NCI-H82 (cell line): ENCODE measurements at places on chromosomes 2 and 18.

GRCh38 chr2:104375206-104375605 lies 478.7 kb upstream of the POU3F3 start:
- no peak for DNase-seq

DNA sequence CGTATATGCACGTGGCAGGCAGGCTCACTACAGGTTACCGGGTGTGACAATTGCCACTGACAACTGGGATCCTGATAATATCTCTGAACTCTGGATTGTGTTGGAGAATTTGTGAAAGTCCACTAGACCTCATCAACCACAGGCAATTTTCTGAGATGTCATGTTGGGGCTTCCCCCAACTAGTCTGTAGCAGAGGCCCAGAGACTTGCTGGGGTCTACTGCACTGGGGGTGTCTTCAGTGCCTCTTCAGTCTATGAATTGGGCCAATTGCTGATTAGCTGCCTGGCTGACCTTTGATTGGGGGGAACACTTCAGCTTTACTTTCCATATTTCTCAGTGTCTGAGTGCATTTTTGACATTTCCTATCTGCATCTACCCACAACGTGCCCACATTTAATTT lies 201.5 kb downstream of the MTX2 start:
- no peak for DNase-seq

- DNase-seq = no peak
These were observed 195.9 kb downstream of the SH3RF3 start for GRCh38 chr2:109324861-109325260.

DNA sequence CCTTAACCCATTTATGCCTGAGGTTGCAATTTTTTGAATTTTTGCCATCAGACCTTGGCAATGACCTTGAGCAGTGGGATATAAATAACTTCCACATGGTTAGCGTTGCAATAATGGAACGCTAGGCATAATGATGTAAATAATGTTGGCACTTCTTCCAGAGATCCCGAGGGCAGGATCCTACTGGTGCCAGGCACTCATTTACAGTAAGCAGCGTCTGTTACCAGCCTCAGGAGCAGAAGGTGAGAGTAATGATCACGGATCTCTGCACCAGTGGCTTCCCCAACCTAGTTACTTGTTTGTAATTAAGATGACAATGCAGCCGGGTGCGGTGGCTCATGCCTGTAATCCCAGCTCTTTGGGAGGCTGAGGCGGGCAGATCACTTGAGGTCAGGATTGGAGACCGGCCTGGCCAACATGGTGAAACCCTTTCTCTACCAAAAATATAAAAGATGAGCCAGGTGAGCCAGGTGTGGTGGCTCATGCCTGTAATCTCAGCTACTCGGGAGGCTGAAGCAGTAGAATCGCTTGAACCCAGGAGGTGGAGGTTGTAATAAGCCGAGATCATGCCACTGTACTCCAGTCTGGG lies 41.9 kb downstream of the CPO start:
- DNase-seq = no peak

- DNase-seq = peak; percentile 66
These were observed 23.5 kb upstream of the C18orf32 start for GRCh38 chr18:49510393-49511115.

- no peak for DNase-seq
These were observed 164.3 kb downstream of the LTBP1 start for GRCh38 chr2:33111002-33111446.

DNA sequence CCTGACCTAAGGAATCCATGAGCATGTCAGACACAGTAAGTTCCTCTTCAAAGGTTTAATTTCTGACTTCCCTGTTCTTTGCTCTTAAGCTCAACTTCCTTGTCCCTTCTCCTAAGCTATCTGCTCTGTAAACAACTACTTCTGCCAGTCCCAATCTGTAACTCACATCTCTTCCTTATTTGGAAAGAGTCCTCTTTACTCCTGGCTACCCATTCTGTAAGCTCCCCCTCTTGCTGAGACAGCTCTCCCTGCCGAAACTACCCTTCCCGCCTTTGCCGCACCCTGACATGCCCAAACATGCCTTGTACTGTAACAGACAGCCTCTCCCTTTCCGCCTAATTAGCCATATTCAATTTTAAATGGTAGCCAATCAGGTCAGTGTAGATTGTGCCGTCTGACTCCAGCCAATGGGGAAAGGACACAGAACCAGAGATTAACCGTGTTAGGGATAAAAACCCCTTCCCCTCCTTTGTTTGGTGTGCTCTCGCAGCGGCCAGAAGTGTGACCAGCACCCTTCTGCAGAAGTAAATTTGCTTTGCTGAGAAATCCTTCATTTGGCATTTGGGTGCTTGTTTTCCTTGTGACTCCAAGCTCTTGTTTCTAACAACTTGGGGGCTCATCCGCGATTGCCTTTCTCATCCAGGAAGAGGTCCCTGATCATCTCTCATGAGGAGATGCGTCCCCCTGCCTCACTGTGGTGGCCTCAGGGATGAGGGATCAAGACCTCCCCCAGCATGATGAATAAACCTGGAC lies 49.0 kb downstream of the PIAS2 start:
- no peak for DNase-seq

GRCh38 chr18:66316701-66317100 lies 287.2 kb downstream of the CDH19 start:
- DNase-seq = no peak

DNA sequence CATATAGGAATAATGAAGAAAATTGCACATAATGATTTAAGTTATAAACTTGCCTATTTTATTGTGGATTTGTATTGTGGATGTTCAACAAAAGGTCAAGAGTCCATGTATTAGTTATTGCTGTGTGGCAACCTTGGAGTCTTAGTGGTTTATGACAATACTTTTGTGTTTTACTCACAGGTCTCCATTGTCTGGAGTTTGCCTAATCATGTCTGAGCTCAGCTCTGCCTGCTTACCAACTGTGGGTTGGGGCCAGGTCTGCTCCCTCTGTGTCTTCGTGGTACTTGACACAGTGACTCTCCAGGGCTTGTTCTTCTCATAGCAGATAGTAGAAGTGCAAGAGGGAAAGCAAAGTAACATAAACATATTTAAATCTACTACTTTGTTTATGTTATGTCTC lies 382.5 kb downstream of the CBLN2 start:
- no peak for DNase-seq

- DNase-seq = no peak
These were observed 194.8 kb downstream of the TFCP2L1 start for GRCh38 chr2:121090088-121090715.

GRCh38 chr2:85401844-85402243 lies 8.3 kb downstream of the CAPG start:
- DNase-seq = no peak

GRCh38 chr2:237594514-237594871 lies 4.0 kb upstream of the RAB17 start:
- no peak for DNase-seq

DNA sequence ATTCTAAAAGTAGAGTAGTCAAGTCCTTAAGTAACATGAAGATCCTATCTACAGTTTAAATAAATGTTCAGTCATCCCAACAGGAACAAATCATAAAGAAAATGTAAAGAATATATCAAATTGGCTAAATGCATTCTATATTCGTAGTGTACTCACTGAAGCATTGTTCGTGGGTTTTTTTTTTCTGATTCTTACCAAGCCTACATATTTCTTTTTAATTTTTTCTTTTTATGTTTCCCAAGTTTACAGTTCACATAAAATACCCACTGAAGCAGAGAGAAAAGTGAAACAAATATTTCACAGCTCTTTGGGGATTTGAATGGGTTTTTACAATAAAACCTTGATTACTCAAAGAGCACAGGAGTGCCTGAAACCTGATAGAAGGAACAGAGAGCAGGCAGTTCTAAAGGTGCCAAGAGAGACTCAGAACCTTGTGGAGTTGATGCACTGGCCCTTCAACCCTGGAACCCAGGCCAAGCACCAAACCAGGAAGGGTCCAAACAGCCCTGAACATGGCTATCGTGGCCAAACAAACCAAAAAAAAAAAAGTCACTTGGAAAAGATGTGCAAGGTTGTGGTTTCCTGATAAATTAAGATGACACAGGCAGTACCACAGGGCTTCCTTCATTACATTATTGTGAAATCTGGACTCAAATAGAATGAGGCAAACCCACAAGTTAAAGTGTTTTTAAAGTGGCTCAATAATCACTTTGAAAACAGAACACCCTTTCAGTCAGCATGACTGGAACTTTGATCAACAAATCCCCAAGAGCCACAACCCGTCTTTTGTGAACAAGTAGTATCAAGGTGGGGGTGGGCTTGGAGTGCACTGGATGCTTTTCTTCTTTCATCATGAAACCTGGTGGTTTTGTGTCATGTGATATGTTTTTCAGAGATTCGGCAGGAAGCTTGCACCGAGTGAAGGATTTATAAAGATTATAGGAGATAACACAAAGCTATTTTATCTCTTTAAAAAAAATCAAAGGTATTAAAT lies 245.0 kb upstream of the FN1 start:
- no peak for DNase-seq

GRCh38 chr2:179022685-179023084 lies 27.3 kb downstream of the CCDC141 start:
- DNase-seq = no peak

- no peak for DNase-seq
These were observed 8.4 kb upstream of the PRKCE start for GRCh38 chr2:45643095-45643494.

DNA sequence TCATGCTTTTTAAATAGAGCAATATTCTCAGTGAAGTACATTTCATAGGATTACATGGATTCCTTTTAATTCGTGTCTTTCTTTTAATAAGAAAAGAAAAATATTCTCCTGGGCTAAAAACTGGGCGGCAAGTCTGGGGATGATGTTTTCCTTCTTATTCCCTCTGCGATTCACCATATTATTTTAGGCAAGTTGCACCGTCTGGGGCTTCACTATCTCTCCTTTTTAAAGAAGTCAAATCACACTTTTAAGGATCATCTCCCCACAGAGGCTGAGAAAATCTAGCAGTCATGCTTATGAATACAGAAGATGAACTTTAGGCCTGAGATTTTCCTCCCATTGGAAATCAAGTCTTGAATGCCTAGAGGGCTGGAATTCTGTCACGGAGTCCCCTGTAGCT lies 104.1 kb downstream of the COPS8 start:
- DNase-seq = no peak

DNA sequence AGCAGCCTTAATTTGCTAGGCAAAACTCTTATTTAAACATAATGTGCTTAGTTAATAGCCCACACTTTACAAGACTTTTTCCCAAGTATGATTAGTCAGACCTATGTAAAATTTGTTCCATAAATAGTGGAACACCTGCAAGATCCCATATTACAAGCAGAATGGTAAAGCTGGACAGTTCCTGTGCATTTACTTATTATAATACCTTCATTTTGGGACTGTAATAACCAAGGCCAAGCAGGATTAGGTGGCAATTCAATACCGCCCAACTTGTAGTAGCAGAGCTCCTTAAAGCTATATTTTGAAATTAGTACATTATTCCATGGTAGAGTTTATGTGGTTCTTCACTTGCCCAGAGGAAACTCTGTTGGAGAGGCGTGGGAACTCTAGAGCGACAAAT lies 431.5 kb upstream of the MMADHC start:
- DNase-seq = no peak

DNA sequence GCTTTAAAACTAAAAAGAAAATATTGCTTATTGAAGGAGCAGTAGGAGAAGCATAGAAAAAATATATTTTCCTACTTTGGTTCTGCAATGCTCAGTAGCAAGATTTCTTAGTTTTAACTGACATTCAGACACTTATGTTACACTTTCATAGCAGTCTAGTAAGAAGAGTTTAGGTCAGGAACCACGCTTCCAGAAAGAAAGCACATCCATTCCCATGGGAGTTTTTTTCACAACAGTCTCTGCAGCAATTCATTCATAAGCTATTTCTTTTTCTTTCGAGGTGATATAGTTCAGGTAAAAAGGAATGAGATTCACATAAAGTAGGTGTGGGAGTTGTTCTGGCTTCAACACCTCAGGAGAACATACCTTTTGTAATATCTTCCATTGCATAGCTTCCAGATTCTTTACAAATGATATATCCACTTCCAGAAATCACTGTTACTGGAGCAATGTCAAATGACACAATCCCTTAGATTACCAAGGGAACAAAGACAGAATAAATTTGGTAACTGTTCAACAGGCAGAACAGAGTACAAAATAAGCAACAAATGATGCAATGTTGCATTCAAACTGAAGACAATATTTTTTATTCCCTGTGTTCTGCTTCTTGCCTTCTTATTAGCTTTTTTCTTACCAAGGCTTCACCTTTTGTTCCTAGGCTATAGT lies 95.2 kb upstream of the GULP1 start:
- no peak for DNase-seq

DNA sequence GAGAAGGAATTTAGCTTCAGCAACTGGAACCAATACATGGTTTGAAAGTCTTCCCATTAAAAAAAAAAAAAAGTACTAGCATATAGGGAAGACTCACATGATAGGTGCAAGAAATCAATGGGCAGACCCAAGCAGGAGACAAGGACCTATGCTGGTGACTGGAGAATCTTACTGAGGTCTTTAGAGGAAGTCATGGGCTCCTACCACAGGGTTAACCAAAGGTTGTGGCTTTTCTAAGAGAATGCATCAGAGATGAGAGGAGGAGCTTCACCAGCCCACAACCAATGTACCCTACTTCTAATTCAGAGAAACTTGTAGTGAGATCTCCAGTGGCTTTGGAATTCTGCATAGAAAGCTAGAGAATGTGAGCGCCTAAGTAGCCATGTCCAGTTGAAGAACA lies 207.4 kb downstream of the NCKAP5 start:
- DNase-seq = no peak

- DNase-seq = no peak
These were observed 23.5 kb upstream of the ITGB6 start for GRCh38 chr2:160223560-160223959.

- DNase-seq = no peak
These were observed 148.2 kb downstream of the NDUFA10 start for GRCh38 chr2:239876948-239877289.

DNA sequence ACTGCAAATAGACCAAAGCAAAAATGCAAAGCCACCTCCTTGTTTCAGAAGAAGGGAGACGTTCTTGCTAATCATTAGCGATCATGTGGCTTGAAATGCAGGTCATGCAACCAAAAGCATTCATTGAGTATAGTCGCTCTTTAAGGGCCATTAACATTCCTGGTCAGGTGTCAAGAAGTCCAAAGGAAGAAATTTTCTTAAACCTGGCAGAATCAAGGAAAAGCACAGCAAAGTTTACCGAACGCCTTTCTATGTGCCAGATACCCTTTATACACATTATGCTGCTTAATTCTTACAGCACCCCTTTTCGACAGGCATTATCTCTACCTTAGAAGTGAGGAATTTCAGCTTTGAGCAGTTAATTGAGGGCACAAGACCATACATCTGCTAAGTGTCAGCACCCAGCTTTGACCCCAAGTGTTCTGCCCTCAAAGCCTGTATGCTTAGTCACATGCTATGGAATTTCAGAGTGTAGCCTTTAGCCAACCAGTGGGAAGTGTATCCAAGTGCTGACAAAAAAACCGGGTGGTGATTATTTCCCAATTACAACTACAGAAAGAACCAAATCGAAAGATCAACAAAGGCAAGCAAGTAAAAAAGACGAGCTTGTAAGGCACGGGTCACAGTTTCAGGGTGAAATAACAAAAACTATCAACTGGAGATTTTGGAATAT lies 70.8 kb downstream of the EPHA4 start:
- DNase-seq = no peak
